Right renal cortex interstitium (tissue), 3 donors: ENCODE measurements at places on chromosomes 12 and 14. TPM values are rescaled to one million over a fixed set of nuclear protein-coding genes. Genes with fewer than 3 reads are reported as not detected.

GRCh38 chr14:30063746-30064145 is 136.1 kb upstream of the PRKD1 start:
- DNase-seq, result no peak

Gene KRT86
- not detected for polyA plus RNA-seq

- no peak for DNase-seq
Observed at GRCh38 chr14:98700748-98701147, 571.2 kb downstream of the BCL11B start.

- DNase-seq, result no peak
Observed at GRCh38 chr12:6827982-6828780, at the start of gene P3H3. P3H3 (plus strand) TSS chr12:6828407; CDS start chr12:6828441, 34 bp downstream.

DNA sequence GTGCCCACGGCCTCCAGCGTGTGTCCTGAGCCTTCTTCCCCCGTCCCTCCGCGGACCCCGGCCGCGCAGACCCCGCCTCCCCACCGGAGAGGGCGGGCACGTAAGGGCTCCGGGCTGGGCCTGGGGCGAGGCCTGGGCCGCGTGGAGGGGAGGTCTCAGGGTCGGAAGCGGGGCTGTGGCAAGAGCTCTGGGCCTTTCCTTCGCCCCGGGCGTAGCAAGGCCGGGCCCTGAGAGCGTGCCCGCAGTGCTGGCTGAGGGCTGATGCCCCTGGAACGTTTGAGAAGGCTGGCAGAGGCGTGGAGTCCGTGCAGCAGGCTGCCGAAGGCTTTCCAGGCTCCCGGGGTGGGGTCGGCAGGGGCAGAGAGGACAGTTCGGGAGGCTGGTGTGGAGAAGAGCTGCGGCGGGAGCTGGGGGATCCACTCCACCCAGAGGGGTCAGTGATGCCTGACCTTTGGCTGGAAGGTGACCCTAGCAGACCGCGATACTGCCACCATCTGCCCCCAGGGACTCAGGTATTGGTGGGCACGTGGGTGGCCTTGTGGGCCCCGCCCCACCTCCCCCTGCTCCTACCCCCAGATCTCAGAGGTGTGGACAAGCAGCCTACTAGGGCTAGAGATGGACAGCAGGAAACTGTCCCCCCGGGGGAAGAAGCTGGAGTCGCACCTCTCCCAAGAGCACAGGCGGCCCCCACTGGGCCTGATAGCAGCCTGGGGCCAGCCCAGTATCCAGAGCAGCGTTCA is 558 bp downstream of the TEX22 start:
- no peak for DNase-seq

DNA sequence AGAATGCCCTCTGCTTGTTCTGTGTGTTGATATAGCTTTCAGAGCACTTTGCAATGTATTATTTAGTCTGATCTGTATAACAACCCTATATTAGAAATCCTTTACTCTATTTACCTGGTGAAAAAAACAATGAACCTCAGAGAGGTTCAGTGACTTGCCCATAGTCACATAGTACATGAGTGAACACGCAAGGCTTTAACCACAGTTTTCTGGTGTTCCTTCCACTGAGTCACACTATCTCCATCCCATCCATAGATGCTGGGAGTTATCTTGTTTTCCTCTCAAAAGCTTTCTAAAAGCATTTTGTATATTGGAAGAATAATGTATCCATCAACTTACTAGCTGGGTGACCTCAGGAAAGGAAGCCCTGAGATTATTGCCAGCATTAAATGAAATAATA is 104.5 kb downstream of the NT5DC3 start:
- no peak for DNase-seq

GRCh38 chr12:7769999-7770398 is 5.0 kb downstream of the NANOGNB start:
- no peak for DNase-seq

GRCh38 chr12:108257610-108258106 is 81.5 kb downstream of the CMKLR1 start:
- DNase-seq, result no peak

DNA sequence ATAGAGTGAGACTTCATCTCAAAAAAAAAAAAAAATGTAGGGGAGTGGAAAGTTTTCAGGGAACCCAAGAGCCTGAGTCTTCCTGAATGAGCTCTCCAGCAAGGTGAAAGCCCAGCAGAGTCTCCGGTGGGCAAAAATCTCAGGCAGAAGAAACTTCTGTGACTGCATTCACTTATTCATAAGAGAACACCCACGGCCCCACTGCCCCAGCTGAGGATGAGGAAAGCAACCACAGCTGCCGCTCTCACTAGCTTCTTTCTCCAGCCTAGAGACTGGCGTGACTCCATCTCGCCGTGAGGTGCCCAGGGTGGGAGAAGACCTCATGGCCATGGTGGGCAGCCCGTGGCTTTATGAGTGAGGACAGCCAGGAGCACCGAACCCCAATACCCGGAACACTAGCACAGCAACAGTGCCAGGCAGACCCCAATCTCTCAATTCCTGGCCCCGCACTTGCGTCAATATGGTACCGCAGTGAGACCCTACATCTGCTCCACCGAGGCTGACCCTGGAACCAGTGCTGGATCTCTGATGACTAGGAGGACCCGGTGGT is 29.7 kb upstream of the DYNC1H1 start:
- no peak for DNase-seq

DNA sequence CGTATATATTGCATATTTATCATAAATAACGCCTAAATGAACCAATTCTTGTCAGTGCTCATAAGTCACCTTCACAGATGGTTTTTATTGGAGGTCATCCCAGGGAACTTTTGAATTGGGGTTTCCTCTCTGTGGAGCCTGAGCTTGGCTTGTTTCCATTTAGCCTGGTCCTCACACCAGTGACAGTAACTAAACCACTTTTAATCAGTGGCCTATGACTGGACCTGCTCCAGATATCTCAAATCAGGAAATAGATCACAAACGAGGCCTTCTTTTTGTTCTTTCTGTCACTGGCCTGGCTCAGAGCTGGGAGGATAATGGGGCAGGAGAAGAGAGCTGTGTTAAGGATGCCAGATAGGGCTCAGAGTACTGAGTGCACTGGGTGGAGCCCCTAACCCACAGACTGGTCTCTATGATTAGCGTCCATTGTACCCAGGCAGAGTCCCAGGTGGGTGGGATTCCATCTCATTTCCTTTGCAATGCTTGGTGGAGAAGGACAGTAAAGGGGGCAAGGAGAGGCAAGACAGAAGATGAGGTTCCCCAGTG is 92.4 kb downstream of the NUAK1 start:
- DNase-seq, result no peak

Gene ANO2
- 4.0 TPM for polyA plus RNA-seq

- DNase-seq, result no peak
Observed at GRCh38 chr12:24803430-24804245, 145.3 kb downstream of the BCAT1 start.

DNA sequence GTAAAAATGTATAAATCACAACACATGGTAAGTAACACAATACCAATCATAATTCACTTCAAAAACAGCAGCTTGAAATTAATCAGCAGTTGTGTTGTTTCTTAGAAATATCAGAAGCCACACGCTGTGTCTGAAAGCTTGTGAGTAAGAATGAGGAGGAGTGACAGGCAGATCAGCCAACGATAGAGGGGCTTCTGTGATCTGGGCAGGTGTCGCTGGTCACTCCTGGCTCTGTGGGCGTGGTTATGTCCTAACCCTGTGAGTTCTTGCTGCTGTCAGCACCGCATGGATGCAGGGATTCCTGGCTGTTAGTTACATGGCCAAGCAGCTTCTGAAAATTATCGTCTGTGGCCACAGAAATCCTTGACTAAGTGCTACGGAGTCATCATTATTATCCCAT is 123.4 kb downstream of the SLC25A47 start:
- no peak for DNase-seq

Gene HCAR2
- polyA plus RNA-seq, result 0.31 TPM

- DNase-seq, result no peak
Observed at GRCh38 chr12:117914686-117915085, 54.1 kb downstream of the KSR2 start.

GRCh38 chr14:20415782-20416206 is 2.5 kb upstream of the TEP1 start:
- no peak for DNase-seq
